ENCODE measurements at places on chromosomes 1 and 21.

- DNase-seq, result no peak
Measured at GRCh38 chr1:201773764-201774163, 55.2 kb upstream of the IPO9 start.

DNA sequence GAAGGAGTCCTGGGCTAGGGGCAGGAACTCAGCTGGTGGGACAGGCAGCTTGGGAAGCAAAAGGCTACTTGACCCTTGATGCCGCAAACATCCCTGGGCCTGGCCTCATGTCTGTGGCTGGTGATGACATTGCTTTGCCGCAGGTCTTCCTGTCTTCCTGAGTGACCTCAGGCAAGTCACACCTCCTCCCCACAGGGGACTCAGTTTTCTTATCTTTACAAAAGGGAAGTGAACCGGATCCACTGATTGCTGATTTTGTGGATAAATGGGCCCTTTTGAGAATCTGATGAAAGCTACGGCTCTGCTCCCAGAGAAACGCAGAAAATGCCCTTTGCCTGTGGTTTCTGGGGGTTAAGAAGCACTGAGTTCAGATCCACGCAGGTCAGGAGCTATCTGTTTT, 20.7 kb downstream of the PLOD1 start:
- no peak for DNase-seq

- peak; percentile 99 for DNase-seq
Measured at GRCh38 chr1:9874959-9875635, 35.0 kb downstream of the CTNNBIP1 start.

GRCh38 chr1:230705289-230706019, 8.5 kb downstream of the AGT start:
- no peak for DNase-seq

- DNase-seq, result no peak
Measured at GRCh38 chr1:176843352-176844297, 320.9 kb downstream of the ASTN1 start.

GRCh38 chr1:234564035-234565029, 45.6 kb downstream of the IRF2BP2 start:
- DNase-seq, result peak; percentile 36

- DNase-seq, result no peak
Measured at GRCh38 chr1:20840731-20841130, 53.6 kb upstream of the HP1BP3 start.

- DNase-seq, result no peak
Measured at GRCh38 chr1:38121231-38121680, 74.7 kb upstream of the POU3F1 start.

- DNase-seq, result no peak
Measured at GRCh38 chr1:145979746-145980456, 15.4 kb downstream of the POLR3GL start.

GRCh38 chr21:36535618-36536241, 55.8 kb upstream of the CLDN14 start:
- DNase-seq, result no peak

DNA sequence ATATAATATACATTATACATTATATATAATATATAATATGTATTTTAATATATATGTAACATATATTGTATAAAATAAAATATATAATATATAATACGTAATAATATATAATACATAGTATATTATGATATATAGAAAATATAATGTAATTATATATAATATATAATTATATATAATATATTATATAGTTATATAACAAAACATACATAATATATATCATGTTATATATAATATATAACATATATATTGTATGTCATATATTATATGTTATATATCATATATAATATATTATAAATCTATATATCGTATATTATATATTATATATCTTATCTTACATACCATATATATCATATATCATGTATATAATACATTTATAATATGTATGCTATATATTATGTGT, 248.2 kb upstream of the TPTE start:
- DNase-seq, result no peak

DNA sequence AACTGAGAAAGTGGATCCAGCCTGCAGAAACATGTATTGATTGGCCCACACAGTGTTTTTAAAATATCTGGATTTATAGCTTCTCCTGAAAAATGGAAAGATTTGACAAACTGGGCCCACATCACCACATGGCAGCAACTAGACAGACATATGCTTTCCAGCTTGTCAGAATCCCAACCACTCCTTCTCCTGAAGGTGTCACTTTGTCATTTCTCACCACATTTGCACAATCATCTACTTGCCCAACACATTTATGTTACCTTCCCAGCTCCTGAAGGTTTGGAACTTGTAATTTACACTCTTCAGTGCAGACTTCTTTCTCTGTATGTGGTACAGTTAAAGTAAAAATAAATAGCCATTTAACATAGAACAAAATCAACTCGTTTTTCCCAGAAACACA, 126.1 kb upstream of the KIAA1614 start:
- DNase-seq, result peak; percentile 6

DNA sequence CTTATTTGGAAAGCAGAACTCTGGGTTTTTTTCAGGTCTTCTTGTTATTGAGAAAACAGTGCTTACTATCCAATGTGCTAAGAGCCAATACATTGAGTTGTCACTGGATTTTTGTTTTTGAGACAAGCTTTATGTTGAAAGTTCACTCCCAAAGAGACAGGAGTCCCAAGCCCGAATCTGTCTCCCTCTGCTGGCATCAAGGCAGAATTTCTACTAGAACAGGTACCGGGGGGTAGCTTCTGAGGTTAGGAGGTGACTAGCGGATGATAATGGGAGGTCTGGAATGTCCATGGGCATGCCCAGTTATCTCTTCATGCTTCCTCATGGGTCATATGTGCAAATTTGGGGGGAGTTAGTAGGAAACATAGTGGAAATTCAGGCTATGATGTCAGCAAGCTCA, 25.1 kb downstream of the ZNF124 start:
- DNase-seq, result no peak

- no peak for DNase-seq
Measured at GRCh38 chr1:165855010-165855838, 27.8 kb downstream of the UCK2 start.

DNA sequence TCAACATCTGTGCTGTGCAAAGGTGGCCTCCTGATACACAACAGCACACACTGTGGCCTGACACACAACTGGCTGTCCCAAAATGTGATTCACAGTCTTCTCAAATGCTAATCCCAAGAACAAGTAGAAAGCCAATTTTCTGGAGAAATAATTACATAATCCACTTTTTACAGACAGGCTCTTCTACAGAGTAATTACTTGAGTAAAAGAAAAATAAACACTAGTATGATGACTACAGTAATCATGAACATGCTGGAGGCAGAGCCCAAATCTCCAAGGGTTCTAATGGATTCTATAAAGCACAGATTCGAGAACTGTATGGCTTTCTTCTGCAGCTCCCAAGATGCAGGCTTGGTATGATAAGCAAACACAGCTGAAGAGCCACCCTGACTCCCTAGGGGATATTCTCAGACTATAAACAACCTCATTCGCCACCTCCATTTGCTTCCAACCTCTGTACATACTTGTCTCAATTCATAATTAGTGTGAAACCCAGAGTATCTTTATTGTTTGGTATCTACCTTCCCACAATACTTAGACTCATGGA, 81.9 kb downstream of the SIPA1L2 start:
- no peak for DNase-seq

DNA sequence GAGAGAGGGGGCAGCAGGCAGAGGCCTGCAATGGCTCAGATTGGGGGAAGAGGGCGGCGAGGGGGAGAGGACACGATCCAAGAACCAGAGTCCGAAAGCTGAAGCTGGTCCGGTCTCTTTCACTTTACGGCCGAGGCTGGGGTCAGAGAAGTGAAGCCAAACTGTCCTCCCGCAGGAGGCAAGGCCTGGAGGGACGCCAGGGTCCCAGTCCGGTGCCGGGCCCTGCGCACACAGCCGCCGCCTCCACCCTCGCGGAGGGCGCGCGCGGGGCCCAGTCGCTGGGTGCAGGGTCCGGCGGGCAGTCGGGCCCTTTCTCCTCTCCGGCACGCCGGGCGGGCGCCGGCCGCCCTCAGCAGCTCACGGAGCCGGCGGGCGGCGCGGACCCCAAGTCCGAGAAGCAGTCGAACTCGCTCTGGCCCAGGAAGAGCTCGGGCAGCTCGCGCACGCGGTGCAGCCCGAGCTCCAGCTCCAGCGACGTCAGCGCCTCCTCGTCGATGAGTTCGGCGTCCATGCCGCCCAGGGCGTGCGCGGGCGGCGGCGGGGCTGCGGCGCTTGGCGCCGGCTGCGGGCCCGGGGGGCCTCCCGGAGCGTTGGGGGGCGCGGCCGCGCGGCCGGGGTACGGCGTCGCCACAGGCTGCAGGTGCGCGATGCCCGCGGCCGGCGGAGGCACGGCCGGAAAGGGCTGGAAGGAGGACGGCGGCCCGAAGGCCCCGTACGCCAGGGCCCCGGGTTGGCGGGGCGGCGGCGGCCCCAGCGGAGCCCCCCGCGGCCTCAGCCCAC, 749 bp downstream of the CITED4 start:
- DNase-seq, result no peak

DNA sequence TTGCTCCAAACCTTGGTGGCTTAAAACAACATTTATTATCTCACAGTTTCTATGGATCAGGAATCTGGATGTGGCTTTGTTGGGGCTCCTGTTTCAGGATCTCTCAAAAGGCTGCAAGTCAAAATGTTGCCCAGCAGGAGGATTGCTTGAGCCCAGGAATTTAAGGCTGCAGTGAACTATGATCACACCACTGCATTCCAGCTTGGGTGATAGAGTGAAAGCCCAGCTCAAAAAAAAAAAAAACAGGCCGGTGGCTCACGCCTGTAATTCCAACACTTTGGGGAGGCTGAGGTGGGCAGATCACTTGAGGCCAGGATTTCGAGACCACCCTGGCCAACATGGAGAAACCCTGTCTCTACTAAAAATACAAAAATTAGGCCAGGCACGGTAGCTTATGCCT, 30.0 kb downstream of the BCAS2 start:
- no peak for DNase-seq
